ENCODE measurements at places on chromosomes 7 and 10.

GRCh38 chr7:92446869-92447344 is 375 bp upstream of the GATAD1 start:
- DNase-seq, result peak; percentile 59

- no peak for DNase-seq
Measured at GRCh38 chr7:125573126-125573525, 643.5 kb upstream of the POT1 start.

- no peak for DNase-seq
Measured at GRCh38 chr7:27154901-27155815, 1.3 kb downstream of the HOXA7 start.

- no peak for DNase-seq
Measured at GRCh38 chr7:7125963-7126362, 56.4 kb upstream of the C1GALT1 start.

- DNase-seq, result no peak
Measured at GRCh38 chr7:2595258-2595860, 36.4 kb upstream of the TTYH3 start.

DNA sequence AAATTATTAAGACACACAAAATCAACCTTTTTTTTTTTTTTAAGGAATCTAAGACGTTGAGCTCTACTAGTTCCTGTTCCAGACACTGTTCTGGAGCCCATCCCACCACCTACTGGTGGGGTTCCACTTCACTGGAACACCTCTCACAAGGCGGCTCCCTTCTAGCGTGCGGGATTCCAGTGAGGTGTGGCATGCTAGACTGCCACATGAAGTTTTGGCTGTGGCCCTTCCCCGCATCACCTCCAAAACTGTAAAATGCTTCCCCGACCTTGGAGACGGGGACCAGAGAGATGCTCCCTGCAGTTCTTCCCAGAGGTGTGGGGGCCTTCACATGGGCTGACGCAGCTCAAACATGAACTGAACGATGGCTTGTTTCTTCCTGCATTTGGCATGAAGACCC is 12.6 kb downstream of the FAM53B start:
- DNase-seq, result no peak

DNA sequence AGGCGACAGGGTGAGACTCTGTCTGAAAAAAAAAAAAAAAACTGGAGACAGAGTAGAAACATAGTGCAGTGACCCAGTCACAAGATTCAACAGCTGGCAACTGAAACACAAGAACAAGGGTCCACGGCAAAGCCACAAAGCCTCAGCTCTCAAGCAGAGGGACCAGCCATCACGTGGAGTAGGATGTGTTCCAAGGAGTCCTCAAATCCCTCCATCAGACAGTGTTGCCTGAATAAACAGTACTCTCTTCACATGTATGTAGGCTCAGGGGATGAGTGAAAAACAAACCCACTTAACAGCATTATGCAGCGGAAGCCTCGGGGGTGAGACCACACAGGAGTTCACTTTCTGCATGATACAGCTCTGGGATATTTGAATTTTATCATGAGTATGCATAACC is 62.0 kb downstream of the SLIT1 start:
- DNase-seq, result no peak

DNA sequence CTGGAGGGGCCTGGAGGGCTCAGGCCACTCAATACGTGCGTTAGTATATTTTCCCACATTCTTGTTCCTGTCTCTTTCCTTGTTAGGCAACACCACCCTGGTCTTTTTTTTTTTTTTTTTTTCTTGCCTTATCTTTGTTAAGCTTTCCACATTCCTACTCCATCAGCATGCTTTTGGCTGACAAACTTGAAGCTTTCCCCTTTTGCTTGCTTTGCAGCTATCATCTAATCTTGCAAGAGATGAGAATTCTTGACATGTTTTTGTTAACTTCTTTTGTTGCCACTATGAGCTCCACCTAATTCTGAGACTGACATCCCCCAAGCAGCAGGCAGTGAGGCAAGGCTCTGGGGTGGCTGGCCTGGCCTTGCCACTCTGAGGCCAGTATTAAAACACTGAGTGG is 52.5 kb upstream of the NRP1 start:
- DNase-seq, result no peak

DNA sequence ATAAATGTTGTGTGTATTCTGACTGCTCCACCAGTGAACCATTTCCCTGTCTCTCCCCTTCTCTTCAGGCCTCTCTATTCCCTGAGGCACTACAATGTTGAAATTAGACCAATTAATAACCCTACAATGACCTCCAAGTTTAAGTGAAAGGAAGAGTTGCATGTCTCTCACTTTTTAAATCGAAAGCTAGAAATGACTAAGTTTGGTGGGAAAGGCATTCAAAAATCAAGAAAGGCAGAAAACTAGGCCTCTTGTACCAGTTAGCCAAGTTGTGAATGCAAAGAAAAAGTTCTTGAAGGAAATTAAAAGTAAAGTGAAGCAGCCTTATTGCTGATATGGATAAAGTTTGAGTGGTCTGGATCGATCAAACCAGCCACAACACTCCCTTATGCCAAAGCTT is 198.3 kb upstream of the YAE1 start:
- DNase-seq, result no peak

DNA sequence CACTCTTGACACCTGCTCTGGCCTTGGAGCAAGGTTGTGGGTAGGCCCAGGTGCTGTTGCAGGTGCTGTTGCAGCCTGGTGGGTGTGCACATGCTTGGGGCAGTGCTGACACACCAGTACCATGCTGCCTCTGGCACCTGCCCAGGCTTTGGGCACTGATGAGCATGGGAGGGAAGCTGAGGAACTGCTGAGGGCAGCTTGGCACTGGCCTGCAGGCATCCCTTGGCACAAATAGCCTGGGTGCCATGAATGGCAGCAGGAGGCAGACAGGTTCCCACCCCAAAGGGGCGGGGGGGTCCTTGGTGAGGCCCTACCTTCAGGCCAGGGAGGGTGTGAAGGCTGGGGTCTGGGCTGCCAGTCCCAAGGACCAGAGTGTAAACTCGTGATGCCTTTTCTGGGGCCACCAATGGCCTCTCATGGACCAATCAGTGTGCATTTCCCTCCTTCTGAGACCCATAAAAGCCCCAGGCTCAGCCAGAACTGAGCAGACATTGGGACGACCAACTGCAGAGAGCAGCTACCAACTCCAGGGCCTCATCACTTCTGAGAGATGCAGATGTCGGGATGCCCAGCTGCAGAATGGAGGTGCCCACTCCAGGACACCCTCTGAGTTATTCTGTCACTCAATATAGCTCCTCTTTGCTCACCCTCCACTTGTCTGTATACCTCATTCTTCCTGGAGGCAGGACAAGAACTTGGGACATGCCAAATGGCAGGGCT is 547.4 kb downstream of the ZWINT start:
- DNase-seq, result no peak

DNA sequence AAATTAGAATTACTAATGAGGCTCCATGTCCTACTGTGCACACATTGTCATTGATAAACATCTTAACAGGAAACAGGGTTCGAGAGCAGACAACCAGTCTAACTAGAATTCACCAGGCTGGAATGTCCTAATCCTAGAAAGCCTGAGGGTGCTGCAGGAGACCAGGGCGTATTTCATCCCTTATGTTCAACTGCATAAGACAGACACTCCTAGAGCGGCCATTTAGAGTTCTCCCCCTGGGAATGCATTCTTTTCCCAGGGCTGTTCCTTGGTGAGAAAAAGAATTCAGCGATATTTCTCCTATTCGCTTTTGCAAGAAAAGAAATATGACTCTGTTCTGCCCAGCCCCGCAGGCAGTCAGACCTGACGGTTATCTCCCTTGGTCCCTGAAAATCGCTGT is 486.0 kb downstream of the REEP3 start:
- DNase-seq, result no peak

- no peak for DNase-seq
Measured at GRCh38 chr10:14163377-14164086, 167.2 kb downstream of the FRMD4A start.

DNA sequence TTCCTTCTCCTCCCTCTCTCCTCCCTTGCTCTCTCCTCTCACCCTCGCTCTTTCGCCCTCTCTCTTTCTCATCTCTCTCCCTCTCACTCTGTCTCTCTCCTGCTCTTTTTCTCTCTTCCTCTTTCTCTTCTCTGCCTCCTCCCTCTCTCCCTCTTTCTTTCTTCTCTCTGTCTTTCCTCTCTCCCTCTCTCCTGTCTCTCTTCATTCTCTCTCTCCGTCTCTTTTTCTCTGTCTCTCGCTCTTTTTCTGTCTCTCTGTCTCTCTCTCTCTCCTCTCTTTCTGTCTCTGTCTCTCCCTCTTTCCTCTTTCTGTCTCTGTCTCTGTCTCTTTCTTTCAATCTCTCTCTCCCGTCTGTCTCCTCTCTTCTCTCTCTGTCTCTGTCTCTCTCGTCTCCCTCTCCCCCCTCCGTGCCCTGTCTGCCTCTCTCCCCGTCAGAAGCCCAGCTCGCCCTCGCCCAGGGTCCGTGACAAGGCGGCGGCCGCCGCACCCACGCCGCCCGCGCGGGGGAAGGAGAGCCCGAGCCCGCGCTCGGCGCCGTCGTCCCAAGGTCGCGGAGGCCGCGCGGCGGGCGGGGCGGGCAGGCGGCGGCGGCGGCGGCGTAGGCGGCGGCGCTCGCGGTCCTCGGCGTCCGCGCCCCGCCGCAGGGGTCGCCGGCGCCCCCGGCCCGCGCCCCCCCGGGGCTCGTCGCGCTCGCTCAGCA is 21.3 kb upstream of the HSPB1 start:
- no peak for DNase-seq

DNA sequence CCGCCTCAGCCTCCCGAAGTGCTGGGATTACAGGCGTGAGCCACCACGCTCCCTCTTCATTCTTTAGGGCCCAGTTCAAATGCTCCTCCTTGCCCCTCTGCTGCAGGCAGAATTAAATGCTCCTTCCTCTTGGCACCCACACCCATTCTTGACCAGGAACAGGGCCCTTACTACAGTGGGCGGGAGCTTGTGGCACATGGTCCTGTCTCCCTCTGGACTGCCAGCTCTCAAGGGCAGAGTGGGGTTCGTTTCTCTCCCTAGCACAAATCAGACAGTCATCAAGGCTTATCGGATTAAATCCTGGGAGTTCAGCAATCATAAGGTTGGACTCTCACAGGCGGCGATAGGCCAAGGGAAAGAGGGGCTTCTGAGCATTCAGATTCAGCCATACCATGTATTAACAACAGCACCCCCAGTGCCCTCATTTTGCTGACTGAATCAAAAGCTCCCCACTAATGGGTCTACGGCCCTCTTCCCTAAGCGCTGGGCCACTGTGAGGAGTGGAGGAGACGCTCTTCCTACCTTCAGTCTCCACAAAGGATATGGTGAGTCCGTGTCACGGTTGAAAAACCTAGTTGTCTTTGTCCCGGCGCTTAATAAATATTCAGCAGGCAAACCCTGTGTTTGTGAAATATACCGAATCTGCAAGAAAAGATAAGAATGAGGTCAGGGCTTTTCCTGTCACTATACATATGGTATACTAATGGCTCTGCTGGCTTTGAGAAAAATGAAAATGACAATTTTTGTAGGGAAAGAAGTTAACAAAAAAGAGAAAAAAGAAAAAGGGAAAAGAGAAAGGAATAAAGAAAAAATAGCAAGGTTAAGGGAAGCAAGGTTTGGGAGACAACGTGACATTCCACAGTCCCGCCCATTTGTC is 107.4 kb downstream of the CLEC2L start:
- no peak for DNase-seq

GRCh38 chr7:43443381-43443780 is 139.5 kb upstream of the STK17A start:
- no peak for DNase-seq

- no peak for DNase-seq
Measured at GRCh38 chr10:91127341-91128082, 93.0 kb upstream of the PCGF5 start.

- peak; percentile 48 for DNase-seq
Measured at GRCh38 chr7:28180364-28181147, at the start of gene JAZF1. Gene JAZF1, minus strand, starts transcription at chr7:28180795.

DNA sequence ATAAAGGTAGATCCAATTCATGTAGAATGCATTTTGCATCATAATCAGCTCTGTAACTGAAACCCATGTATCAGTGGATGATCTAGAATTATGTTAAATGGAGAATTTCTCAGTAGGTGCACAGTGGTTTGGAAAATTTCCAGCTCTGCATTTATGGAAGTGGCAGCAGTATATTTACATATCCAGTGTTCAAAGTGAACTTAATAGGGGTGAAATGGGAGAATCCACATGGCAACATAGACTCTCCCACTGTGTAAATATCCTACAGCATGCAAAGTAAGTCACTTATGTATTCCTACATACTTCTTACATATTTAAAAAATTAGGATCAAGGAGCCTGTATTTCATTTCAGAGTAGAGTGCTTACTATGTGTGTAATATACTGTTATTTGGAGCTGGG is 35.3 kb downstream of the CDC14C start:
- DNase-seq, result no peak

DNA sequence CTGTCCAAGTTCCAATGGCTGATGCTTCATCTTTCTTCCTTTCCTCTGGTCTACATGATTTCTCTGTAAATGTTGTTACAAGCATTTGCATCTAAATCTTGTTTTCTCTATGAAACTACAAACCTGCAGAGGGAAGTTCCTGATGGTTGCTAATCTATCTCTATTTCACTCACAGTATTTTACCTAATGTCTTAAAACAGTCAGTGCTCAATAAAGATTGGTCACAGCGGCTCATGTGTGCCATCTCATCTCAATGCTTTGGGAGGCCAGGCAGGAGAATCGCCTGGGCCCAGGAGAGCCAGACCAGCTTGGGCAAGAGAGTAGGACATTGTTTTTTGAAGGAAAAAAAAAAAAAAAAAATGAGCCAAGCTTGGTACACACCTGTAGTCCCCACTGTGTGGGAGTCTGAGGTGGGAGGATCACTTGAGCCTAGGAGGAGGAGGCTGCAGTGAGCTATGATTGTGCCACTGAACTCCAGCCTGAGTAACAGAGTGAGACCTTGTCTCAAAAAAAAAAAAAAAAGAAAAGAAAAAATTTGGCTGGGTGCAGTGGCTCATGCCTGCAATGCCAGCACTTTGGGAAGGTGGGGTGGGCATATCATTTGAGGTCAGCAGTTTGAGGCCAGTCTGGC is 71.3 kb upstream of the ARMC3 start:
- no peak for DNase-seq

DNA sequence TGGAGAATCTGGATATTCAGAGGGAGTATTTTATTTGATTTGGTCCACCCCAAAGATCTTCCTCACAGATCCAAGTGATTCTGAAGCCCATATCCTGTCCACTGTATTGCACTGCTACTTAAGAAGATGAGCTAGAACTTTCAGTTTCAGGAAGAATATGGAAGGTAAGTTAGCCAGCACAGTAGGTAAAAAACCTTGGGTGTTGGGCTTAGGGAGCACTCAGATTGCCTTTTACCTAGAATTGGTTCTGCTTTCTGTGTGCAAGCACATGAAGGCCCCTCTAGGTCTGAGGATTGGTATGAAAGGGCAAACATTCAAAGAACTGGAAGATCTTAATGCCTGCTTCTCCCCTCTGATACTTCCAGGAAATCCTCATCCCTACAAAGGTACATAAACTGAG is 146.7 kb upstream of the COL1A2 start:
- DNase-seq, result no peak
